RPMI8226 (cell line): ENCODE measurements at places on chromosomes 7 and 10.

GRCh38 chr10:7046615-7047014 is 364.2 kb downstream of the SFMBT2 start:
- no peak for DNase-seq

GRCh38 chr10:43461950-43462349 is 25.0 kb downstream of the ZNF487 start:
- peak; percentile 78 for DNase-seq

GRCh38 chr7:130909161-130909836 is 175.3 kb upstream of the KLF14 start:
- no peak for DNase-seq

DNA sequence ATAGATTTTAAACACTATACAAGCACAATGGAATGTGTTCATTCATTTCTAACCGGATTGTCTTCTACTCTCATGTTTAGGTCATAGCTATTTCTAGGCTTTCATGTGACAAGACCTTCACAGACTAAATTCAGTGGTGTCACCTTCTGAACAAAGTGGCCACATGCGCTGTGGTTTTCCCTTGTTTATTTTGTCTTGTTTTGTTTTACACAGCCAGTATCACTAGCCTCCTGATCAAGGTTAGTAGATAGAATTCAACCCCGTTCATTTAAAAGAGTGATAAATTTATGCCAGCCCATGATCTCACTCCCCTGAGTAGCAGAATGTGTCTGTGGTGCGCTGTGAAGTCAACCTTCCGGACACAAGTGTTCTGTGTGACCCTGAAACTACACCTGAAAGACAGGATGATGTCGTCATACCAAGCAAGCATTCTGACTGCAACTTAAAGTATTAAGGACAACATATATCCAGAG is 209.1 kb downstream of the CREB5 start:
- no peak for DNase-seq

- no peak for DNase-seq
Measured at GRCh38 chr7:21383227-21384220, 44.4 kb upstream of the SP4 start.

- no peak for DNase-seq
Measured at GRCh38 chr7:37385787-37386186, 62.9 kb downstream of the ELMO1 start.

DNA sequence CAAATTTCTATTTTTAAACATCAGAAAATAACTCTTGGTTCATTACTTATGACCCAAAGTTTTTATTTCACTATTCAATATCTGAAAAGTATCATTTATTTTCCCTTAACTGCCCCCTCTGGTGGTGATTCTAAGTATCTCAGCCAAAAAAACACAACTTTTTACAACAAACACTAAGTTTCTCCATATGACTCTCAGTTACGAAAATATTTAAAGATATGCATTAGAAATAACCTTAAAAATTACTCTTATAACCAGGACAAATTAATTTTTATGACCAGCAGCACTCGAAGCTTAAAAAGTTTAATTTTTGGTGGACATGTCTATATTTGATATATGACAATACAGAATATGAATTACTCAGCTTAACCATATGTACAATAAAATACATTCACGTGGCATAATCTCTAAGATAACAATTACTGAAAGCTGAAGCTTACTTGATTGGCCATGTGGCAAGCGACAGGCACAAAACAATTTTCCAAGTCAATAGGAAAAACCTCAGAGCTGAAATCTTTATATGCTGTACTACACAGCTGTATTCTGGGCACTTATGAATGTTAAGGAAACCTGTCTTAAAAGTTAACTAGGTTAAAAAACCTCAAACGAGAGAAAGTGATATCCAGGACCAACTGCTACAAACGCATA is 2.3 kb downstream of the HNRNPA2B1 start:
- DNase-seq = peak; percentile 56

DNA sequence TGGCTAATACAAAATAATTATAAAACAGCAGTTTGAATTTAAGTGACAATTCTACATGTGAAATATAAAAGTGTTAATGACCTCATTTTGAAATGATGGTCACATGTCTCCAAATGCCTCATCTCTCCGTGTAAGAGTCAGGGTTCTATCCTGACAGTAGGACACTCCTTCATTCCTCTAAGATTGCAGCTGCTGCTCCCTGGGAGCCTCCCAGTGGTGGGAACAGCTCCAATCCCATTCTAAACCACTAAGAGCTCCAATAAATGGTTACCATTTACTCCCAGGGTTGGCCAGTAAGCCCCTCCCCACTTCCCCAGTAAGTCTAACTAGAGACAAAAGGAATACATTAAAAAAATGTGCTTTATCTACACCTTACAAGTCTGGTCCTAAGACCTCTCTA is 344.6 kb upstream of the AOAH start:
- no peak for DNase-seq

- no peak for DNase-seq
Measured at GRCh38 chr7:5502721-5503243, 79.1 kb upstream of the TNRC18 start.

- DNase-seq = no peak
Measured at GRCh38 chr10:114504769-114505579, 100.7 kb upstream of the AFAP1L2 start.

DNA sequence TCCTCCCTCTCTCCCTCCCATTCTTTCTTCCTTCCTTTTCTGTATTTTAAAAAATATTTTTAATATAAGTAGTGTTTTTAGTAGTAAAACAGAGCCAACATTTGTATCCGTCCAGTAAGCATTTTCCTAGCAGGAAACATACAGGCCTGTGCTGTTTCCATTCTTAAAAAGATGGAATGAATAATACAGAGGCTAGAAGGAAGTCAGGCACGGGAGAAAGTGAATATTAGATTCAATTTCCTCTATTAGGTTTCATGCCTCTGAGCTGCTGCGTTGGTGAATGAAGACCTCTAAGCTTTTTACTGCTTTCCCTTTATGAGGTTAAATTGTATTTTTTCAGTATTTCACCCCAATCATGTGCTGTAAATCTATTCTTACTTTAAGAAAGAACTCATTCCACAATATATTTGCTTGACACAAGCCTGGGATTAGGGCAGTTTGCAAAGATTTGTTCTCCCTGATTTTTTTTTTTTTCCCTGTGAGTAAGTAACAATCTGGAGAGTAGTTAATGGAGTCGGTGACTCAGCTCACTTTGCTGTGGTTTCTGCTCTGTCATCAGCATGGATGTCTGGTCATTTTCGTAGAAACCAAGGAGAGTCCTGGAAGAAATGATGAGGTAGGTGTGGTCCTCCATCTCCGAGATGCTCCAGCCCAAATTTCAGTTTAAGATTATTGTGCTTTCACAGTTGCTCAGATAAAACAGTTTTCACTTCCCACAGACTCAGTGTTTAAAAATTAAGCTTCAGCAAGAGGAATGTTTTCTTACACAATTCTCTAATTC is 76.1 kb upstream of the PITRM1 start:
- DNase-seq = no peak

GRCh38 chr7:55100544-55101327 is 81.9 kb downstream of the EGFR start:
- no peak for DNase-seq

DNA sequence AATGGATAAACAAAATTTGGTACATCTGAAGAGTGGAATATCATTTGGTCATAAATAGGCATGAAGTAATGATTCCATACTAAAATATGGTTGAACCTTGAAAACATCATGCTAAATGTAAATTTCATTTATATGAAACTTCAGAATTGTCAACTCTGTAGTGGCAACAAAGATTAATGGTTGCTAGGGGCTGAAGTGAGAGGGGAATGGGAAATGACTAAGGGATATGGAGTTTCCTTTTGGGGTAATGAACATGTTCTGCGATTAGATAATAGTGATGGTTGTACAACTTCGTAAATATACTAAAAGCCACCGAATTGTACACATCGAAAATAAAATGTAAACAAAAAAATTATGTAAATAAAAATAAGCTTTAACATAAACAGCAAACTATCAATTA is 384.1 kb upstream of the STEAP1 start:
- no peak for DNase-seq

DNA sequence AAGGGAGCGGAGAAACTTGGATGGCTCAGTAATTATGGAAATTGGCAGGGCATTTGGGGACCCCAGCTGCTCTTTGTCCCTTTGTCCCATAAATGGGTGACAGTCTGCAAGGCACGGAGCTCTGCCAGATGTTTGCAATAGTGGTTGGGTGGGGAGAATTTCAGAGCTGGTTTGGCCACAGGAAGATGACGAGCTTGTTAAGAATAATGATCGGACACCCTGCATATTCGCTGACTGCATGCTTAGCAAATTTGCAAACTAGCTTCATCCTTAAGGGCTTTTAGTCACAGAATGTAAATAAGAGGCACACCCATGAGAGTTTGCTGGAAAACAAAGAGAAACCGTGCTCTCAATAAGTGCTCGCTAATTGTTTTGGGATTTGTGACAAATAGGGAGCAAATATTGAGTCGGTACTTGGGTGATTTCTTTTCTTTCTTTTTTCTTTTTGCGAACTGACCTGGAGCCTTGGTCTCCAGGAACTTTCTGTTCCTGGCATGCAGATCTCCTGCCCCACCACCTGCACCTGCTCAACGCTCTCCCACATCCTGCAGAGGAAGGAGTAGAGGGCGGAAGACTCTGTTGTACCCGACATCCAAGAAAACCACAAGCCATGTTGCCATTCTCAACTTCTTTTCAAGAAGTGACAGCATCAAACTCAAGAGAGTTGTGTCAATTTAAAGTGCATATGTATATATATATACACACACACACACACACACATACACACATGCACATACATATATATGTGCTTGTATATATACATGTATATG is 238.9 kb downstream of the CAMK1D start:
- DNase-seq = peak; percentile 70

GRCh38 chr7:71237945-71238344 is 106.0 kb downstream of the GALNT17 start:
- DNase-seq = no peak

GRCh38 chr7:135390829-135391228 is 119.1 kb downstream of the CNOT4 start:
- DNase-seq = peak; percentile 57

- DNase-seq = no peak
Measured at GRCh38 chr7:121605317-121605680, 209.2 kb upstream of the FAM3C start.

- DNase-seq = no peak
Measured at GRCh38 chr7:149289856-149290255, 27.9 kb downstream of the ZNF783 start.

DNA sequence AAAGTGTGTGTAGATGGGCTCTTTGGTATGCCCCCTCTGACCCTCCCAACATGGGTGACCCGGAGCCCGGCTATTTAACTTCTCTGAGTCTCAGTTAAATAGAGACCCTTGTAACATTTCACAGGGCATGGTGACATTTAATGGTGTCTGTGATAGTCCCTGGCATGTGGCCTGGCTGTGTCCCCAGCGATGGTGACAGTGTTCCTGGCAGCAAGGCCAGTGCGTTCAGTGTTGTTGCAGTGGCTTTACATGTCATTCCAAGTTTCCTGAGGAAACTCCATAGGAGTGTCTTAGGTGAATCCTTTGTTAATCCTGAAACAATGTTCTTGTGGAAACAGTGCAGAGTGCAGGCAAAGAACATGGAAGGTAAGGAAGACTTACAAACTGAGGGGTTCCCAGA is 137.0 kb downstream of the RAMP3 start:
- DNase-seq = no peak

DNA sequence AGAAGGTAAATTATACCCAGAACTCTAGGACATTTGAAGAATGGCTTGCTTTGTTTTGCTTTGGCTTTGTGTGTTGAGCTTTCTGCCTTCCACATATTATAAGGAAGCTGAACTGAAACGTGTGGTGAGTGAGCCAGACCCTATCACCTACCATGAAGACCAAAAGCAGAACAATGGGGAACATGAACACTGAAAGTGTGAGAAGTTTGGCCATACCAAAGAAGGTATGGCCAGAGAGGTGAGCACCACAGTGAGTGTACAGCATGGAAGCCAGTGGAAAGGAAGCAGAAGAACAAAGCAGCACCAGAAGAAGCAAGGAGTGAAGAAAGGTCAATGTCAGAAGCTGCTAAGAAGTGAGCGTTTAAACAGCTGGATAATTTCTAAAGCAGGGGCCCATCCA is 59.7 kb upstream of the CCDC71L start:
- no peak for DNase-seq

DNA sequence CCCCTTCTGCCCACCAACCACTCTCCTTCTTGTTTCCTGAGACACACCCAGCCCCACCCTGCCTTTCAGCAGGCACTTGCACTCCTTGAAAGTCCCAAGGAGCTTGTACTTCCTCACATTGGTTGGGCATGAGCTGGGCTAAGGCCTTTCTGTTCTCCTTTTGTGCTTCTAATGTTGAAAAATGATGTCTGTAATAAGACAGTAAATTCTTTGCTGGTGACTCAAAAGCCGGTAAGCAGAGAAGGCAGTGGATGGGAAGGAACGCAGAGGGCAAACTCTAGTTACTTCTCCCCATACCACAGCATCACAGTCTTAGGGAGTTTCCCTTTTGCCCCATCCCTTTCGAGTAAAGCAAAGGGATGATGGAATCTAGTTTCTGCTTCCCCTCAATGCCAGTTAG is 185.6 kb downstream of the PLXNA4 start:
- no peak for DNase-seq

- no peak for DNase-seq
Measured at GRCh38 chr7:116854132-116854531, 8.3 kb upstream of the CAPZA2 start.

- DNase-seq = no peak
Measured at GRCh38 chr7:65250697-65251395, 122.8 kb upstream of the ZNF92 start.

DNA sequence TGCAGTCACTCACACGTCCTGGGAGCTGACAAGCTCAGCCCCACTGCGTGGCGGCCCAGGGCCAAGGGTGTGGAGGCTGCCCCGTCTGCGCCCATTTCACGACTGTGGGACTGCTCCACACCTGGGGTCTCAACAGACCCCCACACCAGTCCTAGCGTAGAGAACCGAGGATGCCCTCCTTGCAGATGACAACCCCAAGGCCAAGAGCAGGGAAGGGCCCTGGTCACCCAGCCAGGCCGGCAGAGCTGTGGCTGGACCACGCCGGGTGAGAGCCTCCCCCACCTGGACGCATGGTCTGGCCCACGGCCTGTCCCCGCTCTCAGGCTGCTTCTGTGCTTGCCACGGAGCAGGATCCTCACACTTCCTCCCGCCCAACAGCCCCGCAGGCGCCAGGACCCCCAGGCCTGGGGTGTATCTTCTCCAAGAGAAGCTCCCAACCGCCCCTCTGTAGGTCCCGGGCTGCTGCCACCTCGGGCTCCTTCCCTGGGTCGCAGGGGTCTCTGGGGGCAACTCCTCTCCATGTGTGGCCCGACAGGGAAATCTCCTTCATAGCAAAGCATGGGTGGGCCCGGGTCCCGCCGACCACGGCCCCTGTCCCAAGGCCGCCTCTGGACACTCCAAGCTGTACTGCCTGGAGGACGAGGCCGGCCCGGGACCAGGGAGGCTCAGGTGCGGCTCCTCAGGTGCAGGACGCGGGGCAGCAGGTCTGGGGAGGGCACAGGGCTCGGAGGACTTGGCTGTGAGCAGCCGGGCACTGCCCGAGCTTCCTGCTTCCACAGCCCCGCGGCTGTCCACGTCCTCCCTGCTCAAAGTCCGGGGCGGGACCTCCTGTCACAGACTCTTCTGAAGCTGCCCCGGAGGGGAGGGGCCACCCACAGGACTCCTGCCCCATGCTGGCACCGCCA is 88.8 kb downstream of the FOXL3 start:
- DNase-seq = peak; percentile 41
